ENCODE measurements at places on chromosomes 3 and 15.

DNA sequence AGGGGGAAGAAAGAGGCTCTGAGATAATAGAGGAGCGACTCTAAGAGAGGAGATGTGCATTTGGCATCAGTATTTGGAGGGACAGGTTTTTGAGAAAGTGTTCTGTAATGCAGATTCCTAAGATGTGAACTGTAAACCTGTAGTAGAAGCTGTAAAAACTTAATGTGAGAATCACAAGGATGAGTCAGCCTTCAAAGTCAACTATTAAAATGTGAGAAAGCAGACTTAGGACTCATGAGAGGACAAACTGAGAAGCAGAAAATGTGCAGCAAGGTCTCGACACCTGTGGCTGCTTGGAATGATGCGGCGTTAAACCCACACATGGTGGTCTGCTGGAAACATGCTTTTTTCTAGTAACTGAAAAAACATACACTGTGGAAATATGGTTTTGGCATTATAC lies 36.0 kb downstream of the USP13 start:
- no peak for DNase-seq

GRCh38 chr3:142779591-142779990 lies 55.8 kb downstream of the TRPC1 start:
- no peak for DNase-seq

- DNase-seq = no peak
Observed at GRCh38 chr3:50331364-50331907, 3.4 kb upstream of the TUSC2 start.

DNA sequence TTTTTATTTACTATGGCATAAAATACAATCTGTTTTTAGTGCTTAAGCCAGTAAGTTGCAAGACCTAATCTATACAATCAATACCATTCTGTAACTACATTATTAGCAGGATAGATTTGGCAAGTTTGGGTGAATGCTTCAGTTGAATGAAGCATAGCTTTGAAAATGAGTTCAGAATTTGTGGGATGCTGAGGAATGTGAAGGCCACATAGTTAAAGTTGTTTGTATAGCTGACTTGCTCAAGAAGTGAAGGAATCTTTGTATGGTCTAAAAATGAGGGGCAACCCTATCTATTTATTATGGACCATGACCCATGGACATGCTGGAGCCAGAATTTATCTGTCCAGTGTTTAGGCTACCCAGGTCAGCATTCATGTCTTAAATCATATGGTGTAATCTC lies 58.5 kb downstream of the CRYBG3 start:
- no peak for DNase-seq

- peak; percentile 36 for DNase-seq
Observed at GRCh38 chr3:38738630-38739395, 77.2 kb downstream of the SCN10A start.

- peak; percentile 19 for DNase-seq
Observed at GRCh38 chr15:45387380-45388007, 9.2 kb upstream of the GATM start.

DNA sequence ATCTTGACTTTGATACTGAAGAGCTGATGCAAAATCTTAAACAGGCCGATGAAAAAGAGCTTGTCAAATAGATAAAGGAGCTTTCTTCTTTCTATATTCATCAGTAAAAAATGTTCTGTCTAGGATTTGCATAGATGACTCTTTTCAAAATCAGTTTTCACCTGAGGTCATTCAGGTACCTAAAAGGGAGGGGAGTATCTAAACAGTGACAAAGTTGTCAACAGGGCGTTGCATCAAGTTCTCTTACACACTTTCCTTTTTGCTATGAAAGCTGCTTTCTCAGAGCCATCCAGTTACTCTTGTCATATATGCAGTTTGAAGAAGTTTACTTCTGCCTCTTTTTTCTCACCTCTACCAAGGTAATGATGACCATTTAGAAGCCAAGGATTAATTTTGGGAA lies 60.0 kb downstream of the AKAP13 start:
- DNase-seq = no peak

GRCh38 chr15:42160136-42160535 lies 3.7 kb upstream of the PLA2G4F start:
- no peak for DNase-seq

- no peak for DNase-seq
Observed at GRCh38 chr3:149901770-149902169, 68.9 kb downstream of the PFN2 start.

- no peak for DNase-seq
Observed at GRCh38 chr3:38133209-38133556, 3.7 kb downstream of the ACAA1 start.

GRCh38 chr3:134938029-134938525 lies 143.0 kb downstream of the EPHB1 start:
- no peak for DNase-seq

DNA sequence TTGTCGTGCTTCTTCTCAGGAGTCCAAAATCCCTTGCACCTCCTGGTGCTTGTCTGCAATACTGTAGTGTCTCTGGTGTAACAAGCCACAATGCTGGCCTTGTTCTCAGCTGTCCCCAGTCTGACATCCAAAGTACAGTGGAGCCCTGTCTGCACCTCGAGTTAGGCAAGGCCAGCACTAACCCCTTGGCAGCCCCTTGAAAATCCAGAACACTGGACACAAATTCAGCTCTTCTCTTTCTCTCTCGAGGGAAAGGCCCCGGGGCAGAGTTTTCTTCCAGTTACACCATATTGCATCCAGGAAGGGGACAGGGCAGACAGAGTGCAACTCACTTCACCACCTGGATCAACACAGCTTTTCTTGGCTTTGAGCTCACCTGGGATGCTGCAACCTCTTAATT lies 91.3 kb upstream of the ATP10A start:
- DNase-seq = no peak

DNA sequence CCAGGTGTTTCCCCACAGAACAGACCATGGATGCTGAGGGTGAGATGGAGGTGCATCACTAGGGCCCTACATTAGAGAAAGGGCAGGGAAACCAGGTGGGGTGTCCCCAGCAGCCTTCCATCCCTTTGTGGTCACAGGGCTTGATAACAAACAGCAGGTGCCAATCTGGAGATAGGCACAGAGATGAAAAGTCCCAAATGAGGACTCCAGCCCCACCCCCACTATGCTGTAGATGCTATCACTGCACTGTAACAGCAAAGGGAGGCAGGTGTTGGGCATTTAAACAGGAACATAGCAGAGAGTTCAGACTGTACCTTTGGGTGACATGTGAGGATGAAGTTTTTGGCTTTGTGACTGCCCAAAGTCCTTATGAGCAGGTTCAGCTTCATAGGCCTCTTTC lies 21.4 kb downstream of the IL20RB start:
- no peak for DNase-seq

DNA sequence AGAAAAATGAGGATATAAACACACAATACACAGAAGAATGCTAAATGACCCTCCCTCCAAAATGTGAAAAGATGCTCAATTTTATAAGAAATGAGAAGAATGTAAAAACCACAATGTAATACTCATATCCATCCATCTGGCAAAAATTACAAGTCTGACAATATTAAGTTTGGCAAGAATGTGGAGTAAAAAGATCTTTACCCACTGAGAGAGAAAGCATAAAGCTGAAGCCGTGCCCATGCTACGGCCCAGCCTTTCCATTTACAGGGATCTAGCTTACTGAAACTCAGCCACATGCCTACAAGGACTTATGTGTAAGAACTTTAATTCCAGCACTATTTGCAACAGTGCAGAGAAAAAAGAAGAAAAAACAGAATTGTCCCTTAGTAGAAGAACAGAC lies 42.9 kb downstream of the ATP13A3 start:
- no peak for DNase-seq

DNA sequence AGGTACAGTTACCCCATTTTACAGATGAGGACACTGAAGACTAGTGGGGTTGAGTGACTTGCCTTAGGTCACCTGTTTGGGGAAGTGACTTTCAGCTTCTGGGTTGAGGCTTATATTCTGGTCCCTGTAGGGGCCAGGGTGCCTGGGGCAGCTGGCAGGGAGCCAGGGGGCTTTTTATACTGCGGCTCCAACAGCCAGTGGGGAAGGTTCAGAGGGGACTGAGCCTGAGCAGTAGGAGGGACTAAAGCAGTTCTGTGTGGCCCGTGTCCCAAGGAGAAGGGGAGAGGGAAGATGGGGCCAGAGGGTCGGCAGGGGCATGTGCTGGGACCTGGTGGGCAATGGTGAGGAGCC lies 37.7 kb downstream of the SLC6A6 start:
- no peak for DNase-seq

- no peak for DNase-seq
Observed at GRCh38 chr3:81760215-81760614, 1.2 kb downstream of the GBE1 start.

DNA sequence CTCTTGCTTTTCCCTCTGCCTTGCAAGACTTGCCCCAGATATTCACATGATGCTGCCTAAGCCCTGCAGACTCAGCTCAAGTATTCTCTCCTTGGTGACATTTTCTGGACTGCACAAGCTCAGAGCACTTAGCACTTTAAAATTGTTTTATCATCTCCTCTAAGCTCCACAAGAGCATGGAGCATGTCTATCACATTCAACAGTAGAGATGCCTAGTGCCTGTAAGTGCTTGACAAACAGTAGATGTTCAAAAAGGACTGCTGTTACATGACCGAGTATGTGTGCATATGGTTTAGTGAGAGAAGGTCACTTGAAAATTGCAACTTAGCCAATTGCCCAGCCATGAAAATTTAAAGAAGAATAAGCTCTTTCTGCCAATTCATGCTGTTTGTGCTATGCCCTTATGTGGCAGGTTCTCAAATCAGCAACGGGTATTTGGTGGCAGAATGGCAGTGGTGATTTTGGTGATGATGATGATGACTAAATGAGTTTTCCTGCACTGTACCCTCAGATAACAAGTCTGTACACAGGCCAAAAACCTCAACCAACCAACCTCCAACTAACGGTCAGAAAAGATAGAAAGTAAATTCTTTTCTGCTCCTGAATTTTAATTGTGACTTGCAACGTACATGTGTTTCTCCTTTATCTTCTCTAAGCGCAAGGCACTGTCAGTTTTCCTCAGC lies 647.2 kb upstream of the UBE2E2 start:
- DNase-seq = peak; percentile 80

GRCh38 chr15:54854667-54855066 lies 342.1 kb downstream of the RSL24D1 start:
- no peak for DNase-seq

- DNase-seq = peak; percentile 30
Observed at GRCh38 chr3:17686613-17687012, 55.8 kb downstream of the TBC1D5 start.

DNA sequence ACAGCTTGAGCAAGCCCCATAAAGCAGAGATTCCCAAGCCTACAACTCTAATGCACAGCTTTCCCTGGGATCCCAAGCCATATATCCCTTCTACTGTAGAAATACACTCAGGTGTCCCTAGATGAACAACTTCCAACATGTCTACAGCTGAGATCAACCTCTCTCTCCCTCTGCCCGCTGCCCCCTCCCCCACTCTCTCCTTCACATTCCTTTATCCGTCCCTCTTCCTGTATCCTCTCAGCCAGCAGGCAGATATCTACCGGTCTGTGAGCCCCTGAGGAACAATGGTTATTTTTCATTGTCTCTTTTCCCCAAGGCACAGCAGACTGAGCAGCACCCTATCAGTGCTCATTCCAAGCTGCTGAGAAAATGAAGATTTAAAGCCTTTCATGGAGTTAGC lies 138.6 kb downstream of the SUCLG2 start:
- DNase-seq = no peak

DNA sequence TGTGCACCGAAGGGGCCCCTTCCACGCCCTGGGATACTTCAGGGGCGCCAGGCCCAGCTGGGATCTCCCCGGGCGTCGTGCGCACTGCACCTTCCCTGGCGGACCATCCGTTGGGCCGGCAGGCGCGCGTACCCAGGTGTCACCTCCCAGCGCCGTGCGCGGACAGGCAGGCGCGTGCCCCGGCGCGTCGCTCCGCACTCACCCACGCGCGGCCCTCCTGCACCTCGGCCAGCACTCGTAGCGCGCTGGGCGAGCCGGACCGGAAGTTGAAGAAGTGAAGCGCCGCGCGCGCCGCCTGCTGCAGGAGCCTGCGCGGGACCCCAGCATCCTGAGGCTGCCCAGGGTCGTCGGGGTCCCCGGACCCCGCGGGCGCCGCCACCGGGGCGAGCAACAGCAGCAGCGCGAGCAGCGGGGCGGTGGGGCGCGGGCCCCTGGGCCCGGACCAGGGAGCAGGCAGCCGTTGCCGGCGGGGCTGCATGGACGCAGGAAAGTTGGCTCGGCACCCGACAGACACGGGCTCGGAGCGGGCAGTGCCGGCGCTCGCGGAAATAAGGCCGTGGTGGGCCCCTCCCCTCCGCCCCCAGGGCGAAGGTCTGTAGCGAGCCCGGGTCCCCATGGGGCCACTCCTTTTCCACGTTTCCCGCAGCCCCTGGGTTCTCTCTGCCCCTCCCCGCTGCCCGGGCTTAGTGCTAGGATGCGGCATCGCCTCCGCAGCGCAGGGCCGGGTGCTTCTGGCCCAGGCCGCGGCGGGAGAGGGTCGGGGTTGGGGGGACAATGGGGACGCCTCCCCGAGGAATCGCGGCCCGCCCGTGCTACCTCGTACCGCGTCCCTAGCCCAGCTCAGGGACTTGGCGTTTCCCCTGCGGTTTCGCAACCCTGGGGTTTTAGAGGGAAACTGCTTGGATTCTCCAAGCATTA lies at the start of gene RARRES1:
RARRES1 (minus strand) TSS at position 520 of the 918 bp plus-strand sequence; CDS start at position 478, 42 bp downstream.
- DNase-seq = peak; percentile 83

- no peak for DNase-seq
Observed at GRCh38 chr15:25052191-25052999, 97.6 kb downstream of the SNRPN start.

DNA sequence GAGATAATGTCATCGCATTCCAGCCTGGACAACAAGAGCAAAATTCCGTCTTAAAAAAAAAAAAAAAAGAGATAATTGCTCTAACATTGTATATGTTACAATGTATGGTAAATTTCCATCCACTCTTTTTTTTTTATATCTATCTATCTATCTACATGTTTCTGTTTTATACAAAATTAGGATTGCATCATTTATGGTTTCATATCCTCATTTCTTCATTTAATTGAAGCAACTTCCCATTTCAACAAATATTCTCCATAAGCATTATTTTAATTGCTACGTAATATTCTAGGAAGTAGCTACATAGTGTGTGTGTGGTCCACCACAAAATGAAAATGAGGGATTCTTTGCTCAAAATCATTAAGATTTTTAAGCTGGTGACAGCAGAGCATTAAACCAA lies 18.4 kb downstream of the RBP1 start:
- DNase-seq = no peak

DNA sequence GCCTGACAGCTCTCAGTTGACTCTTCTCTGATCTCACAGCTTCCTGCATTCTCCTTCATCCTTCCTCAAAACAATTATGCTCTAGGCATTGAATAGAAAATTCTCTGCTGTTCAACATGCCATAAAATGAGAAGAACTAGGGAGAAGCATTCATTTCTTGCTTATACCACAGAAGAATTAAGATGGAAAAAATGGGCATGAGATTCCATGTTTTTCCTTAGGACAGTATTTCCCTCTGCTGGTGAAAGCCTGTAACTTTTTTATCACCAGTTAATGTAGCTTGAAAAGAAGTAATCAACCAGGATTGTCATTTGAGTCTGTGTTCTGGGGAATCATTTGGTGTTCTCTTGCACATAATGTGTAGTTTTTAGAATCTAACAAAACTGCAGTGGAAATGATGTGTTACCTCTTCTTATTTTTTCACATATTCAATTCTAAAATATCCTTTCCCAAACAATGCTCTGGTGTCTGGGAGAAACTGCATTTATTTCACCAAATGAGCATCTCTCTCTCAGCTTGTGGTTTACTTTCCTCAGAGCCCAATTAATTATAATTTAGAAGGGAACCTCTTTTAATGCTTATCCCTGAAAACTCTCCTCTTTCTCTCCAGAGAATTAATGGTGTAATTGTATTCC lies 92.8 kb upstream of the DCBLD2 start:
- DNase-seq = peak; percentile 66

Measured in DMS53 (cell line).